ENCODE measurements at places on chromosomes 3 and 15.

DNA sequence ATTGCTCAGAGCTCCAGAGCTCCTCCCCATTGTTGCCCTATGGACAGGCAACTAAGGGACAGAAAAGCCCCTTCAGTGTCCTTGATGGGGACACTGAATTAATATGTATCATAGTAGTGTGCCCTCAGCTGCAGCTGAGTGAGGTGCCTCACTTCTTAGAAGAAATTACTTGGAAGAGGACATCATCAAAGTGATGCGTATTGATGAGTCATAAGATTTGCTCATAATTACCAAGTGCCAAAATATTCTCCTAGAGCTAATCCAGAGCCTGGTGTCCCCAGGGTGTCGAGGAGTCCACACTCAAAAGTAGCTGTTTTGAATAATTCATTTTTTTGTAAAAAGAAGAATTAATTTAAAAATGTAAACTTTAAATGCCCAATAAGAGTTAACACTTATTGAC lies 200.7 kb upstream of the SEMA6D start:
- no peak for DNase-seq

DNA sequence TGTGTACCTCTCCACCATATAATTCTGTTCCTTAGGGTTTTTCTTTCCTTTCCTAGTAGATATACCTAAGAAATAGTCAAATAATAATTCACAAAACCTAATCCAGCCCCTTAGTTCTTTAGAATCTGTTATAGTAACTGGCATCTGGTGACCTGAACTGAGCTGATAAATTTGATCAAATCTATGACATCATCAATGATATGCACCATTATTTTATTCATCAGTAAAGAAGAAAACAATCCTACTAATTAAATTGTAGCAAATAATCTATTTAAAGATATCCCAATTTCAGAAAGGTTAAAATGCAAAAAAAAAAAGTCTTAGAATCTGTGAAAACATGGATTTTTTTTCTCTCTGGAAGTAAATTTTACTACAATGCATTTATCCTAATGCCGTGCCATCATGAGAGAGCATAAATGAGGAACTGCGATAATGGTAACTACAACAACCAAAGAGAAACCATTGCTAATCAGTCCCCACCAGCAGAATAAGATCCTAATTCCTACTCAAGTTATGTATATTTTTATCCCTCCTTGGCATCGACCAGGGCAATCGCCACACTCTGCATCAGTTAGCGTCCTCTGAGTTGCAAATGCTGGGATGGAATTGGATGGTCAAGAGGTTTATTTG lies 6.6 kb upstream of the MNS1 start:
- no peak for DNase-seq

DNA sequence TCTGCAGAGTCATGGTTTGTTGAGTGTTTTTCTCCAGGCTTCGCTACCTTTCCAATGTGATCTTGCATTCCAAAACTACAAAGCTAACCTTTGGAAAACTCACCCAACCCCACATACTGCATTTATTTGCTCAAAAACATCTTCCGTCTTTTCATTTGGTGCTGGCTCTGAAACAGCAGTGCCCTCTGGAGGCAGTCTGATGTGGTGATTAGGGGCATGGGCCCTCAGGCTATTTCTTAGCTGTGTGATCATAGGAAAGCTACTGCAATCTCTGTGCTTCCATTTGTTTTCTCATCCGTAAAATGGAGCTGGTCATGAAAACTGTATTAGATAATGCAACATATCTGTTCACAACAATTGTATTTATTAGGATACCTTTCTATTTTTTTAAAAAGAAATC lies 47.0 kb downstream of the MTHFS start:
- peak; percentile 63 for DNase-seq

- DNase-seq: no peak
These were observed 19.4 kb downstream of the MCTP2 start for GRCh38 chr15:94250801-94251200.

GRCh38 chr15:70507772-70508371 lies 255.5 kb downstream of the UACA start:
- peak; percentile 100 for DNase-seq

GRCh38 chr15:93231994-93232393 lies 143.0 kb upstream of the RGMA start:
- no peak for DNase-seq

DNA sequence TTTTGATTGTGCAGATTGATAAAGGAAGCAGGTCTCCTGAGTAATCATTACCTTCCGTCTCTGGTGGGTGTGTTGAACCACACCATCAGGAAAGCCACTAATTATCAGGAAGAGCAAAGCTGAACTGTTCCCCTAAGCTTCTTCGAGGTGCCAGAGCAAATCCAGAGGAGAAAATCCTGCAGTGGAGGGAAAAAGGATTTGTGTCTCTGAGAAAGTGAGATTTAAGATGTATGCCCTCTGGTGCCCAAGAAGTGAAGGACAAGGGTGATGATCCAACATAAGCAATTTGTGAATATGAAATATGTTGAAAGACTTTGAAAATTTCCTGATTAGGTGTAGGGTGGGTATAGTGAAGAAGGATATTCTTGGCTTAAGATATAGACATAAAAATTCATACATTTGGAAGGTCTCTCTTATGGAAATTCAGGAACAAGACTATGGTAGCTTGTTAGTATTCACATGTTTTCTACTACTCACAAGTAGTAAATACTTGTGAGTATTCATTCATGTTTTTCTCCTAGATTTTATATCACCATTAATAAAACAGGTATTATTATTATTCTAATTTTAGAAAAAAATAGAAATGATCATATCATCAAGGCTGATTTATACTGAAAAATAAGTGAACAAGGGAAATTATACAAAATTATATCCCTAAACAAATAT lies 34.8 kb downstream of the COMMD2 start:
- peak; percentile 31 for DNase-seq

GRCh38 chr15:42364529-42364928 lies 5.2 kb downstream of the CAPN3 start:
- no peak for DNase-seq

Data from A549 (cell line).